ENCODE measurements at places on chromosomes 11 and 22. TPM values are rescaled to one million over a fixed set of nuclear protein-coding genes. Genes with fewer than 3 reads are reported as not detected.

DNA sequence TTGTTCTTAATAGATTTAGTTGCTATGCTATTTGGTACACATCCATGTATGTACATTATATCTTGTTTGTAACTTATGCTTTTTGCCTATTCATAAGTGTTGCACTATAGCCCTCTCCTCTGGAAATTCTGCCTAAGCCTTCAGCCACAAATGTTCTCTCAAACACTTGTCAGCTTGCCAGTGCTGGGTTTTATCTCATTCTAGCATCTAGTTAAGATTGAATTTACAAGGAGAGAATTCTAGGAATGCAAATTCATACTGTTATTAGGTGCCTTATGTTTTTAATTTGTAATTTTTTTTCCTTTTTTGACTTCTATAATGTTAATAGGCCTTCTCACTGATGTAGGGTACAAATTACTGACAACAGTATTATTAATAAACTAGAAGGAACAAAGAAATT is 14.6 kb upstream of the CTSC start:
- no peak for DNase-seq

DNA sequence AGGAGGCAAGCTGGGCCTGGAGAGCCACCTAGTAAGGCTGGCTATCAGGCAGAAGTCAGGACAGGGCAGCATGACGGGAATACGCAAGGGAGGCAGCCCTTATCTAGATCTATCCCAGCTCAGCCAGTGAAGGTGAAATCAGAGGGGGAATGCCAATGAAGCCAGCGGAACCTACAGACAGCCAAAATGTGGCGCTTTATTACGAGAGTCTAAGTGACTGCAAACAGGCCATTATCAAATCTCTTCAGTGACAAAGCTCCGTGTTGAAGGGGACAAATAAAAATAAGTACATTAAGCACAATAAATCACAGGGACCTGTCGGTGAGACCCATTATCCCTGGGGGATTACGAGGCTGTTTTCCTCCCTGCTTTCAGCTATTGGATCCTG is 22.8 kb downstream of the LARGE1 start:
- no peak for DNase-seq

- no peak for DNase-seq
Measured at GRCh38 chr11:46712874-46713576, 6.0 kb upstream of the F2 start.

DNA sequence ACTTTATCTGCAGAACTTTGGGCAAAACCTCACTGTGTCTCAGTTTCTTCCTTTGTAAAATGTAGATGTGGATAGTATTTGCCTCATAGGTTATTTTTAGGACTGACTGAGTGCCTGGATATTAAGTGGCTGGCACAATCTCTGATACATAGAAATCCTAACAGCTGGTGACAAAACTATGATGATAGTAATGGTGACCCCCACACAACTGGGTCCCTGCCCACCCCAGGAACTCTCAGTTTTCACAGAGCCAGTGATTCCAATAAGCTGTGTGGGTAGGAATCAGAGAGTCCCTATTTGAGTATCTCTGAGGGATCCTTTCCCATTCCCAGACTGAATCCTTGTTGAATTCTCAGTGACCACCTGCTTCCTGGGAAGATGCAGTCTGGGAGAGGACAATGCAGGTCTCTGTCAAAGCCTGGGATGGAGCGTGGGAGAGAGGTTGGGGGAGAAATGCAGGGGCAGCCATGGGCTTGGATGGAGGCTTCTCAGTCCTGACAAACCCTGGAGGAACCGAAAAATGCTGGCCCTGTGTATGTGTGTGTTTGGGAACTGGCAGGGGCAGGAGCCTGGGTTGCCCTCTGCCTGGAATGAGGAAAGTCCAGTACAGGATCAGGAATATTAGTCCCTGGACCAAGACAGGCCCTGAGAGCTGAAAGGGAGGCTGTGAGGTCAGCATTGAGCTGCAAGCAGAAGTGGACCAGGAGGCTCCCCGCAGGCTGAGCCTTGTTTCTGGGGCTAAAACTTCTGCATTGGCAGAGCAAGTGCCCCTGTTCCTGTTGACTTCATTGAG is 6.1 kb upstream of the P2RY6 start:
- DNase-seq: no peak

The GTPBP1 gene
- 62.7 TPM for total RNA-seq

The RIMBP3C gene
- 0.44 TPM for total RNA-seq

DNA sequence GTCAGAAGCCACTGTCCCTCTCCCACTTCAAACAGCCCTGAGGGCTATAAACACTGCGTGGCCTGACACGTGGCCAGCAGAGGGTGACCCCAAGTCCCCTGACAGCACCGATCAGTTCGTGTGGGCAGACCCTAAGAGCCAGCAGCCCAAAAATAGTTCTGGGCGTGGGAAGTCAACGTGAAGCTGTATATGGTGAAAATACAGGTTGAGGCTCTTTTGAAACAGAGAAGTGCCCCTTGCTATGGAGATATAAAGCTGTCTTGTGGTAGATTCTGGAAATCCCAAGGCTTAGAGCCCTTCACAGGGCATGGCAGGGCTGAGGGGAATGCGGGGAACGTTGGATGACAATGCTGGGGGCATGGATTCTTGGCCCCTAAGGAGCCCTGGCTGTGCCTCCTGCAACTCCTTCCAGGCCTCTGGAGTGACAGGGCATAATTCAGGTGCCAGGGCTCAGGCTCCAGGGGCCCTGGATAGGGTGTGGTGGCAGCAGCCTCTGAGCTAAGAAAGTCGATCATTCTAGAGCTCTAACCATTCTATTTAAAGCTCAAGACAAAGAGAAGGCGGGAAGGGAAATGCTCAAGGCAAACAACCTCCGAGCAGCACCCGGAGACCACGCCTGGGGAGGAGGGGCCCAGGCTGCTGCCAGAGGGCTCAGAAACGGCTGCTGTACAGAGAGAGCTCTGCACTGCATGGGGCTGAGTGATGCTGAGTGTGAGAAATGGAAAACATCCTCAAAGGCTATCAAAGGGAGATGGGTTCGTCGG is 60.4 kb upstream of the CD5 start:
- DNase-seq: peak; percentile 54

The PNPLA5 gene
- not detected for total RNA-seq

- DNase-seq: peak; percentile 43
Measured at GRCh38 chr11:114036147-114036811, 23.2 kb upstream of the ZBTB16 start.

The MYBPC3 gene
- total RNA-seq: not detected

GRCh38 chr11:7020183-7020917 is at the start of the genes NLRP14 and ZNF214:
Gene NLRP14 (plus strand): TSS chr11:7020479. CDS start chr11:7038587, 18,108 bp downstream.
Gene ZNF214 (minus strand): TSS chr11:7020346. CDS start chr11:7002835, 17,511 bp downstream.
- DNase-seq: no peak

The CALCA gene
- total RNA-seq: not detected

The STK33 gene
- 3.4 TPM for total RNA-seq

- DNase-seq: no peak
Measured at GRCh38 chr22:35612903-35613302, 4.2 kb downstream of the MB start.

GRCh38 chr11:135043434-135043833 is 631.4 kb upstream of the B3GAT1 start:
- no peak for DNase-seq

The SH3BP1 gene
- total RNA-seq: 94.6 TPM

DNA sequence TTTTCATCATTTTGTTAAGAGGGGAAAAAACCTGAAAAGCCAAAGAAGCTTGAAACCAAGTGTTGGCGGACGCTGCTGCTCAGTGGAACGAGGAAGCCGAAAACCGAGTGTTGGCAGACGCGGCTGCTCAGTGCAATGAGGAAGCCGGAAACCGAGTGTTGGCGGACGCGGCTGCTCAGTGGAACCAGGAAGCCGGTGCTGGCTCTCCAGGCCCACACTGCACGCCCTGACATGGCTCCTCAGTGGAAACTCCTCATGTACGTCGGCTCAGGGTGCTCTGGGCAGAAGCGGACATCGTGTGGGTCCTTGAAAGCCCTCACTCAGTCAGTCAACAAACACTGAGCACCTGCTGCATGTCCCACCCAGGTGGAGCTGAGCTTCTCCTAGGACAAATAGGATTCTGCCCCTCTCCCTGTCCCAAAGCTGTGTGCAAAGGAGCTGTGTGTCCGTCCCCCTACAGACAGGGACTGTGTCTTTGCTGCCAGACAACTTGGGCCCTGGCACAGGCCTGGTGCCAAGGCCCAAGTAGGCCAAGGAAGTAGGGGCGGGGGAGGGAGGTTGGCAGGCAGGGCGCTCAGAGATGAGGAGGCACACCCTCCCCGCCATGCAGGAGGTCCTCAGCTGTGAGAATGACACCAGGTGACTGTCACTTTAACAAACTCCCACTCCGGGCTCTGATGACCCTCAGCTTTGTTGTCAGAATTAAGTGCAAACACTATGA is 37.3 kb downstream of the PHF21B start:
- DNase-seq: no peak

DNA sequence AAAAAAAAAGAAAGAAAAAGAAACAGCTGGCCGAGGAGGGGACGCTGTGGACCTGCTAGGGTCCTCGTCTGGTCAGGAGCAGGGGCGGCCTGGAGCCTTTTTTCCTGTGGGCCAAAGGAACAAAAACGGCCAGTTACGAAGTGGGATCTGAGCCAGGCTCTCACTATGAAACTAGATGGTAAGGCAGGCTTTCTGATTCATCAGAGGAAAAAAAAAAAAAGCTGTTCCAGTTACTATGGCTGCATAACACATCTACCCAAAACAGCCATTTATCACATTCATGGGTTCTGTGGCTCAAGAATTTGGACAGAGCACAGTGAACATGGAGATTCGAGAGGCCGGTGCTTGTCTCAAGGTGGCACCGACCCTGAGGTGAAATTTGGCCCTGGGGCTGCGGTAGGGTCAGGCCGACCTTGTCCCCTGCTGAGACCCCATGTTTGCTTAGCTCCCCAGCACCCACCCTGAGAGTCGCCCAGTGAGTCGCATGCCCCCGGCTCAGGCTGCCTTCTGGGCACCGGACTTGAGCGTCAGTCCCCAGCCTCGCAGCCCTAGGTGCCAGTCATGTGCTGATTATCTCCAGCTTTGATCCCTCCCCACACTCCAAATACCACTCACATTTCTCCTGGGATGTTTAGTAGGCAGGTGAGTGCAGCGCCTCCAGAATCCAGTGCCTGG is 34.2 kb downstream of the MRGPRD start:
- DNase-seq: no peak

The NCF4 gene
- 5.1 TPM for total RNA-seq

DNA sequence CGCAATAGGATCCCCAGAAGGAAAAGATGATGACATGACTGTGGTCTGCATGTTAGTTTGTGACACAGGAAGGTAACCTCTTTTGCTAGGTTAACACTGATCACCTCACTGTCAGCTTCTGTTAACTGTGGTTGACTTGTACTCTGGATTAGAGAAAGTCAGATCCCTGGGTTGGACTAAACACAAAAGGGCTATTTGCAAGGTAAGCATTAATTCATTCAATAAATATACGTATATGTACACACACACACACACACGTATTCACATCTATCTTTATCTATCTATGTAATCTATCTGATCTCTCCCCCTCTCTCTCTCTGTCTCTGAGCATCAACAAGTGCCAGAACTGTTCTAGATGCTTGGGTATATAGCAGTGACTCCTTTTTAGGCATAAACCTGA is 136.1 kb upstream of the SNX19 start:
- no peak for DNase-seq

The MYOD1 gene
- not detected for total RNA-seq

GRCh38 chr11:110928391-110928790 is 216.2 kb upstream of the ARHGAP20 start:
- DNase-seq: no peak

GRCh38 chr22:43228330-43228729 is 41.4 kb upstream of the TTLL12 start:
- no peak for DNase-seq

GRCh38 chr11:8810540-8811301 is 100.3 kb upstream of the AKIP1 start:
- DNase-seq: no peak

DNA sequence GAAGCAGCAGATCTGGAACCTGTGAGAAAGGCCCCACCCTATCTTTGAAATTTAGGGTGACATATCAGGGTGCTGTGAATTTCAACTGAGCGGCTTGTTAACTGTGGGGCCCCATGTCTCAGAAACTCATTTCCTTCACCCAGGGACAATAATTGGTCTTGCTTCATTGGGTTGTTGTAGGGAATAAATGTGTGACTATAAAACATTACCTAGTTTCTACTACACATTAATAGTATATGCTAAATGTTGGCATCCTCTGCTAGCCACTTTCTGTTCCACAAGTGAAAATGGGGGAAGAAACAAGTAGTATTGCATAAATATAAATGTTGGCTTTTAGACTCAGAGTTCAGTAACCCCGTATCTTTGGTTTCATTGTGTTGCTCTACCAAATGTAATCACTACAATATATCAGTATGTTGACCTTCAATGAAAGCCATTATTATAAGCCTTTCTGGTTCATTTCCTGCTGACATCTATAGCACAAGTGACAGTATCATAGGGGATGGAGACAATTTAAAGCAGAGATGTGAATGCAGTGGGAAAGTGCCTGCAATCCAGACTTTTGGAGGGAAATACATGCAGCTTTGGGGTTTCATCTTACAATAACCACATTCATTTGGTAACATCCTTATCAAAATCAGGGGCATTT is 905.5 kb upstream of the RAG2 start:
- no peak for DNase-seq

The SCGB1A1 gene
- total RNA-seq: not detected

DNA sequence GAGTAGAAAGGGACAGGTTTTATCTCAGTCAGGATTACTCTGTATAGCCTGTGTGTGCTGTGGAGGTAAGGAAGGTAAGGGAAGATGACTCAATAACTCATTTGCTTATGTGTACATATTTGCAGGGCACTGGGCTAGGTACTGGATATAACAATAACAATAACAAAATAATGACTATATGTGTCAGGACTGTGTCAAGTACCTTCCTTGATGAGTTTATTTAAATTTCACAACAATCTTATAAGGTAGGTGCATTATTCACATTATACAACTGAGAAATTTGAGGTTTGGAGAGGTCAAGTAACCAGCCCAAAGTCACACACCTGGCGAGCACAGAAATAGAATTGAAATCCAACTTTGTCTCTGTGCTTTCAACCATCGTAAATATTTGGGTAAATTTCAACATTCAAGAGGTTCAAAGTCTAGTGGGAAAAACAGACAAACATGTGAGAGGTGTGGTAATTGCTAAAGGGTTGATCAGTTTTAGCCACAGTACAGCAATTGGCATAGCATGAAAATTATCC is 131.8 kb downstream of the APIP start:
- DNase-seq: no peak

GRCh38 chr22:40462195-40462984 is 92.0 kb downstream of the SGSM3 start:
- DNase-seq: peak; percentile 20

GRCh38 chr11:122434786-122435185 is 220.7 kb upstream of the UBASH3B start:
- no peak for DNase-seq

GRCh38 chr22:26139310-26139709 is 30.0 kb upstream of the SEZ6L start:
- no peak for DNase-seq

DNA sequence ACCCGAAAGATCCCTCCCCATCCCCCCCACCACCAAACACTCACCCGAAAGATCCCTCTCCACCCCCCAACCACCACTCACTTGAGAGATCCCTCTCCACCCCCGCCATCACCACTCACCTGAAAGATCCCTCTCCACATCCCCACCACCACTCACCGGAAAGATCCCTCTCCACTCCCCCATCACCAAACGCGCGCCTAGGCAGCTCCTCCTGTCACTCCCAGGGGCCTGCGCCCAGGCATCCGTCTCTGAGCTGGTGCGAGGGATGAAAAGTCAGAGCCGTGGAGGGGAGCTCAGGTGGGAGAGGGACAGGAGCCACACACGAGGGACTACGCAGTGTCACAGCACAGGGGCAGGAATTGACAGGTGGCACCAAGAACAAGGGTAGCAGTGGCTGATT is 11.5 kb downstream of the KIAA0930 start:
- no peak for DNase-seq

GRCh38 chr11:68974421-68975194 is 6.2 kb downstream of the MRGPRD start:
- DNase-seq: no peak

The CCDC34 gene
- 23.0 TPM for total RNA-seq

The F2 gene
- total RNA-seq: not detected

Data from CD8-positive, alpha-beta memory T cell (primary cell).